SJCRH30 (cell line): ENCODE measurements at places on chromosomes 5 and 9. TPM values are rescaled to one million over a fixed set of nuclear protein-coding genes. Genes with fewer than 3 reads are reported as not detected.

The FAM13B gene
- 18.5 and 22.1 TPM in 2 replicates for total RNA-seq

The LURAP1L gene
- 5.3 and 6.4 TPM in 2 replicates for total RNA-seq

The ADGRV1 gene
- total RNA-seq: 13.1 and 21.4 TPM in 2 replicates

The FCN2 gene
- total RNA-seq: not detected in 2 replicates

The SPINK6 gene
- total RNA-seq: not detected in 2 replicates

The RC3H2 gene
- 84.7 and 91.0 TPM in 2 replicates for total RNA-seq

- H3K36me3 ChIP-seq: no peaks in the 10 kb centered on the region
- no peak overlapping the region for H3K27ac ChIP-seq
- H3K4me1 ChIP-seq: 0 out of 2 replicates have a peak, but pooled peaks cover 5% of the 10 kb centered on the region
- DNase-seq: no peak
- H3K4me3 ChIP-seq: no peak overlapping the region
Observed at GRCh38 chr5:84260939-84261338, 123.7 kb downstream of the EDIL3 start.

- H3K27me3 ChIP-seq: no peaks in the 10 kb centered on the region; the same call in 1 of the 2 replicates
- no peak for DNase-seq
- no peaks in the 10 kb centered on the region for H3K4me1 ChIP-seq
- H3K4me3 ChIP-seq: no peak overlapping the region
- H3K36me3 ChIP-seq: no peaks in the 10 kb centered on the region
Observed at GRCh38 chr5:155772009-155772662, 554.8 kb upstream of the SGCD start.

DNA sequence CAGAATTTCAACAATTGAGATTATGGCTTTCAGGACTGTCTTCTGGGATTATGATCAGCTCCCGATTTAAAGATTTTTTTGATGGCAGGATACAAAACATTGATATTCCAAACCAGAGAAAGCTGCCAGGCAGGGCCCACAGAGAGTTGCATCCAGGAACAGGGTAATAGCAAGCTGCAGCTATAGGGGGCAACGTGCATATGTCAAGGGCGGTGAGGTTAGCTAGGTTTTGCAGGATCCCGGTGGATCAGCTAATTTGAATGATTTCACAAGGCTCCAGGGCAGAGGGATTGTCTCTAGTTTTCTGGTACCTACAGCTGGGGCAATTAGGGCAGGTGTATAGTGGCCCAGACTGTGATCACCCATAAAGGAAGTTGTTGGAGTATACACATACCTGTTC, 339.4 kb downstream of the CHSY3 start:
- H3K4me3 ChIP-seq: no peak overlapping the region
- H3K27ac ChIP-seq: no peak overlapping the region
- no peaks in the 10 kb centered on the region for H3K4me1 ChIP-seq
- no peaks in the 10 kb centered on the region for H3K36me3 ChIP-seq
- no peak for DNase-seq
- H3K27me3 ChIP-seq: no peaks in the 10 kb centered on the region

- DNase-seq: peak; percentile 13
- no peaks in the 10 kb centered on the region for H3K4me1 ChIP-seq
- H3K4me3 ChIP-seq: no peak overlapping the region
- H3K27ac ChIP-seq: no peak overlapping the region
- H3K27me3 ChIP-seq: no peaks in the 10 kb centered on the region
Observed at GRCh38 chr5:30405821-30406220, 787.7 kb upstream of the CDH6 start.

- peaks cover 15% of the 10 kb centered on the region for H3K4me1 ChIP-seq
- H3K27me3 ChIP-seq: no peaks in the 10 kb centered on the region
- no peaks in the 10 kb centered on the region for H3K36me3 ChIP-seq
- no peak overlapping the region for H3K27ac ChIP-seq
- DNase-seq: peak; percentile 71
Observed at GRCh38 chr9:69971643-69972449, 71.8 kb upstream of the MAMDC2 start.

DNA sequence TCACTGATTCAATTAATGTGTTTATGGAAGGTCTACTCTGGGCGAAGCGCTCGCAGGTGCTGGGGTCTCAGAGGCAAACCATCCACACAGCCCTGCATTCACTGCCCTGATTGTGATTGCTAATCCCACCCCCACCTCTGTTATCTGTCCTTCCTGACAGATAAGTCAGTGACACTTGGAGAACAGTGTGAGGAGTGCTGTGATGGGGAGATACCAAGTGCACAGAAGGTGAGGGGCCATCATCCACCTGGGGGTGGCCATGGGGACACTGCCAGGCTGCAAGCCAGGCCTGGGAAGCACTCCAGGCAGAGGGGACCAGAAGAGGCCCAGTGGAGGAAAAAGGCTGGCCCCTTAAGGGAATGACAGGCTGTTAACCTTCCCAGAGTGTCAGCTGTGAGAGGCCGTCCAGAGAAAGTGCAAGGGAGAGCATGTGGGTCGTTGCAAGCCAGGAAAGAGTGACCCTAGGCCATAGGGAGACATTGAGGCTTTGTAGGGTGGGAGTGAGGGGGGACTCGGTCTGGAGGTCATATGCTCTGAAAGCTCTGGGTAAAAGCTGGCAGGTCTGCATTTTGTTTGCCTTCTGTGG, 18.0 kb downstream of the IL9 start:
- H3K4me3 ChIP-seq: no peak overlapping the region
- no peaks in the 10 kb centered on the region for H3K4me1 ChIP-seq
- peaks cover 22% of the 10 kb centered on the region for H3K27me3 ChIP-seq
- no peak overlapping the region for H3K27ac ChIP-seq

DNA sequence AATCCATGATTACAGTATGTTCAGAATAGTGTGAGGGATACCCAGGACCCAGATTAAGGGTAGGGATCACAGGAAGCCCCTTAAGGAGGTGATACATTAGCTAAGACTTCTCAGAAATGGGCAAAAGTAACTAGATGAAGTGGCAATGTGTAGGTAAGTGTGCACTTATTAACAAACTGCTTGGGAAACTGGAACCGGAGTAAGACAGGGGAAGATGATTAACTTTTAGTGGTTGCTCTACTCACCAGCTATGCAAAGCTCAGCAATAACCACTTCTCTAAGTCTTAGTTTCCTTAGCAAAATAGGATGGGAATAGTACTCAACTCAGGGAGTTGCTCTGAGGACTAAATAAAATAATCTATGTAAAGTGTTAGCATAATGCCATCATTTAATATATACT, 182.2 kb downstream of the MCTP1 start:
- no peak for DNase-seq
- no peaks in the 10 kb centered on the region for H3K27me3 ChIP-seq
- peaks cover 2% of the 10 kb centered on the region; the same call in 1 of the 2 replicates for H3K36me3 ChIP-seq
- H3K27ac ChIP-seq: no peak overlapping the region
- no peaks in the 10 kb centered on the region for H3K4me1 ChIP-seq
- no peak overlapping the region for H3K4me3 ChIP-seq

- no peaks in the 10 kb centered on the region for H3K4me1 ChIP-seq
- DNase-seq: no peak
- H3K36me3 ChIP-seq: no peaks in the 10 kb centered on the region
- no peak overlapping the region for H3K4me3 ChIP-seq
- H3K27me3 ChIP-seq: peaks cover 3% of the 10 kb centered on the region; the same call in 1 of the 2 replicates
Observed at GRCh38 chr5:137627706-137628105, 108.2 kb downstream of the KLHL3 start.

DNA sequence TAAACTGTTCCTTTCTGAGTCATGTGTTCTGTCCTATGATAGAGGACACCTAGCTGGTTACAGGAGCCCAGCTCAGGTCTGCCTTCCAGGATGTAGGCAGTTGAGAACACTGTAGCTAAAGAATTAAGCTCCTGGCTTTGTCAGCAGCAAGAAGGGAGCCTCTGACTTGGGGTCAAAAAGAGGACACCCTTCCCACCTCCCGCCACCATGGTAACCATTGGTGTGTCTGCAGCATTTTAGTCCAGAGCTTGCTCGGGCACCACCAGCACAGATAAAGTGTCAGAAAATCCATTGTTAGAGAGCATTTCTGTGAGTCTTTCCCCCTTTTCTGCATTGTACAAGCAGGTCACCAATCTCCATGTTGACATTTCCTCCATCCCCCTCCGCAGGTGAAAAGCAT, 181.7 kb downstream of the DOCK8 start:
- DNase-seq: no peak
- no peaks in the 10 kb centered on the region for H3K4me1 ChIP-seq
- no peaks in the 10 kb centered on the region for H3K27me3 ChIP-seq
- H3K36me3 ChIP-seq: no peaks in the 10 kb centered on the region
- H3K27ac ChIP-seq: no peak overlapping the region
- H3K4me3 ChIP-seq: no peak overlapping the region

DNA sequence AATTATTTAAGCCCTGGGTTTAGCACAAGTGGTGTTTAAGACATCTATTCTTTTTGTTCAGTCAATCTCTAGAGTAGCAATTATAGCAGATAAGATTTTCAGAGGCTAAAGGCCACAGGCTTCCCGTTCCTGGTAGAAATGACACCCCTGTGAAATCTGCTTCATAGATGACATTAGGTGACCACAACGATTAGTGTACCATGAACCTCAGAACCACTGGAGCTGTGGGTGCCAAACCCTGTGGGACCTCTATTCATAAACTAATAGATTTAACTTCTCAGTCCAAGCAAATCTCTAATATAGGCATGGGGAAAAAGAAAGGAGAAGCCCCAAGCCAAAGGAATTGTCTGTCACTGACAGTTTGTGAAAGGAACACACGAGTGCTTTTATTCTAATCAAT, 207.4 kb downstream of the ARRDC3 start:
- no peak overlapping the region for H3K27ac ChIP-seq
- H3K27me3 ChIP-seq: no peaks in the 10 kb centered on the region
- no peak overlapping the region for H3K4me3 ChIP-seq
- no peaks in the 10 kb centered on the region for H3K36me3 ChIP-seq
- DNase-seq: no peak

DNA sequence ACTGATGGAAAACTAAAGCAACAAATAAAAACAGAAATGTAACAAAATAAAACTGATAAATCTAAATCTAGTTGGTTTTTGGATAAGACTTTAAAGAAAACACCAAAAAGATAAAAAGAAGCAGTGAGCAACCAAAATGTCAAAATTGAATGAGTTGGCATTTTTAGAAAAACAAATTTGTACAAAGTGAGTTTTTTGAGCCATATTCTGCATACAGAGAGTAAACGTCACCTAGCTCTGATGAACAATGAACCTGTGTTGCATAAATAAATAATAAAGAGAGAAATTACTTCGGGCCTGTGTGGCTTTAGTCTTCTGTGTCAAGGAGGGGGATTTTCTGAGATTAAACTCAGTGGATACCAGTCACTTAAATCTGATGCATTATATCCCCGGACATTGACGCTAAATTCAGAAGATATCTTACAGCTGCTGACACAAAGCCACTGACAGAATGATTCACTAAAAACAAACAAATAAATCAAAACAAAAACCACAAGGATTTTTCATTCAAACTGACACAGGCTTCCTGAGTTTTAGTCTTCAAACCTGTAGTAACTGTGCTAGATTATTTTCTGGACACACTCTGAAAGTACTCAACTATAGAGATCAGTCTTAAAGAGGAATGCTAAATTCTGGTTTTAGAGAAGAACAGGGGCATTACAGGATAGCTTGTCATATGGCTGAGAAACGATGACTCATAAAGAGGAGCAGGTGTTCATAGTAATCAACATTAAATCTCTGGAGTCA, 403.5 kb upstream of the ST8SIA4 start:
- peak overlapping the region; percentile 28; the same call in 1 of the 2 replicates for H3K27ac ChIP-seq
- no peaks in the 10 kb centered on the region for H3K27me3 ChIP-seq
- DNase-seq: peak; percentile 3
- H3K4me3 ChIP-seq: no peak overlapping the region
- no peaks in the 10 kb centered on the region for H3K36me3 ChIP-seq

- no peak for DNase-seq
- no peaks in the 10 kb centered on the region for H3K27me3 ChIP-seq
- no peak overlapping the region for H3K27ac ChIP-seq
Observed at GRCh38 chr5:79811081-79811480, 121.4 kb downstream of the CMYA5 start.

DNA sequence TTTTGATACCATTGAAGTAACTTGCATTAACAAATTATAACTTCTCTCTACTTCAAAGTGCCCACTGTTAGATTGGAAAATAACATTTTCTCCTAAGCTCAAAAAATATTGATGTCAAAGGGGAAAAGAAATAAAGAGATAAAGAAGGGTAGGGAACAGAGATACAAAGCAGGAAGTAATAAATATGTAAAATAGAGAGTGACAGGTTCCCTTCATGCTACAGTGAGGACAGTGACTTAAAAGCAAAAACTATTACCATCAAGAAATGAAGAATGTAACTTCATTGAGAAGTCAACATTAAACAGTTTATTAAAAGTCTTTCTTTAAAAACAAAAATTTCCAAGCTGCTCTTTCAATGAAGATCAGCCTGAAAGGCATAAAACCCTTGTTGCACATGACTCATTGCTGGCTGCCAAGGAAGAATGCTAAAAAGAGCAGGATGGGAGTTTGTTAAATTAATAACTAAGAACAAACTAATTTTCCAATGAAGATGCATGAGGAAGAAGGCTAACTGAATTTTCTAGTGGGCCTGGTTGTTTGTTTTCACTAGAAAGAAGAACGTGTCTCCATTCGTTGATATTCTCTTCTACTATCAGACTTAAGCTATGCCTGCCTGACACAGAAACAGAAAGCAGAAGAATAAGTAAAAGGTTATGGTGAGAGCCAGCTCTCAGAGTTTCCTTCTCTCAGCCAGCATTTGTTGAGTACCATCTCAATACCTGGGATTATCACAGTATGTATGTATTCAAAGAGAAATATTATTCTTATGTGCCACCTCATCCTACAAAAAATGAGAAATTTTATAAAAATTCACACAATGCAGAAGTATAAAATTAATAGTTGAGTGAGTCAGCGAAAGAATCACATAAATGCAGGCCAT, 197.8 kb upstream of the NREP start:
- H3K4me3 ChIP-seq: no peak overlapping the region
- H3K27me3 ChIP-seq: no peaks in the 10 kb centered on the region; the same call in 1 of the 2 replicates
- no peak overlapping the region for H3K27ac ChIP-seq
- no peaks in the 10 kb centered on the region for H3K36me3 ChIP-seq
- H3K4me1 ChIP-seq: no peaks in the 10 kb centered on the region

DNA sequence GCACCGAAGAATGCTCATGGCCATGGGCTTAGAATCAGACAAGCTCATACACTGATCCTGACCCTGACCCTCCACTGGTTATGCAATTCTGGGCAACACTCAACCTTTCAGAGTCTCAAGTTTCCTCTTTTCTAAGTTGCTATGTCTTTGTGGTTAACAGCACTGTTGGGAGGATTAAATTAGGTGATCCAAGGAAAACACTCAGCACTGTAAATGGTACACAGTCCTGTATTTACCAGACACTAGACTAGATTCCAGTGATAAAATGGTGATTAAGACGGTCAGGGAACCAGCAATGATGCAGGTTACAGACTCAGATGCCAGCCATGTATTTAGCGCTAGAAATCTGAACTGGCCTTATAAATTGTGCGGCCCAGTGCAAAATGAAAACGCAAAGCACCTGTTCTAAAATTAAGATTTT, 8.1 kb downstream of the ARL15 start:
- peaks cover 14% of the 10 kb centered on the region for H3K4me1 ChIP-seq
- H3K36me3 ChIP-seq: no peaks in the 10 kb centered on the region
- peak; percentile 51 for DNase-seq
- H3K27ac ChIP-seq: no peak overlapping the region
- H3K27me3 ChIP-seq: no peaks in the 10 kb centered on the region
- H3K4me3 ChIP-seq: no peak overlapping the region
